ENCODE measurements at places on chromosomes 2 and 18.

GRCh38 chr18:64134044-64134747 lies 14.7 kb downstream of the LINC00305 start:
- DNase-seq: no peak

DNA sequence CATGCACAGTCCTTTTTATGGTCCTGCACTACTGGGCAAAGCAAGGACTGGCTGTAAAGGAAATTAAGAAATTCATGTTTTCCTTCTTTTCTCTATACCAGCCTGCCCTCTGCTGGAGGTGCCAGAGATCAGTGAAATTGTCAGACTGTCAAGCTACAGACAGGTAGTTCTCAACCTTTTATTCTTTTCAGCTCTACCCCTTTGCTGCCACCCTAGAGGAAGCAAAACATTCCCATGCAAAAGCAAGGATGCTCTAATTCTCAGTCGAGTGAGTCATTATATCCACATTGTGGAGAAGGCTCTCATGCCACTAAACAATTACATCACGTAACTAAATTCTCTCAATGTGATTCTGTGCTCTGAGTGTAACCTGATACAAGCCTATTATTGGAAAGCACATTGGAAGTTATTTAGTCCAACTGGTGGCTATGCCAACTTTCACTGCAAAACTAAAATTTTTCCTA lies 25.0 kb upstream of the RAPGEF4 start:
- DNase-seq: no peak

DNA sequence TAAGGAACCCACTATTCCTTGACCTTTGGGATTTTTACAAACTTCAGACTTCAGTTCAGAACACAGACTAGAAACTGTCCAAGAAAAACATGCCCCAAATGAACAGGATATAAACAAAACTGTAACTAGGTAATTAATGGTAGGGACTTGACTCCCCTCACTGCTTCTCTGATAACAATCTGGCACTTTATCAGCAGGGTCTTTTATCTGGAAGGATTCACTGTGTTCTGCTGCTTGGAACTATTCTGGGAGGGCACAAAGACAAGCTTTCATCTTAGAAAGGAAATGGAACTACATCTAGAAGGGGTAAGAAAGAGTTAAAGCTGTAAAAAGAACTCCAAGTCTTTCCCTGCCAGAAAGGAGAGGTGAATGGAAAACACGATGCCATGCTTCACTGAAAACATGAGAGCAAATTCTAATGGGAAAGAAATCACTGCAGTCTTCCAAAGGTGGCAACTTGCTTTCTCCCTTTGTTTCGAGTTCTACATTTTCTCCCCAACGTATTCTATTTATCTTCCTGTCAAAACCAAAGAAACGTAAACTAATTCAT lies 181.2 kb downstream of the THADA start:
- DNase-seq: no peak

DNA sequence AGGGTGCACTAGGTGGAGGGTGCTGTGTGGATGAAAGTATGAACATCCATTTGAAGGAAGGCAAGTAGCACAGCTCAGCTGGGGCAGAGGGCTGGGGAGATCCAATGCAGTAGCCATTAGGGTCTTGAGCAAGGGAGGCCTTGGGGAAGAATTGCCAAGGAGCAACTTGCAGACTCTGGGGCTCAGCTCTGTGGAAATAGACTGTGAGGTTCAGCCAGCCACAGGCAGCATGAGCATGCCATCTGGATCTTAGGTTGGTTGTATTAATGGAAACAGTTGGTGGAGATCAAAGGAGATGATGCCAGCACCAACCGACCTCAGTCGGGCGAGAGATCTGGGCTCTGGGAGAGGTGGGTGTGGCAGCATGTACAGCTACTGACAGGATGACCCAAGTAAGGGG lies 5.6 kb downstream of the ZAP70 start:
- no peak for DNase-seq

DNA sequence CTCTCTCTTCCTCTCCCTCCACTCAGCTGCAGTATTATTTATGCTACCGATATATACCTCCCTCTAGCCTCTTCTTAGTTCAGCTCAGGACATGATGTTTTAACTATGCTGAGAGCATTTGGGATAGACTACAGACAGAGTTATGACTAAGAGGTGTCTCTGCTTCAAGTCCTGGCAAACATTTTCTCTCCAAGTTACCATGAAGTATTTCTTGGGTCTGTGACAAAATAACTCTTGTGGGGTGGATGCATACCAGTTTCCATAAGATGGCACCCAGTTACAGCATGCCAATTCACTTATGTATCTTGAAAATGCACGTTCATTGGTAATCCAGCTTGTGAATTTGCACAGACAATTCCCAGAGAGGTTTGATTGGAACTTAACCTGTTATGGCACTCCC lies 737.6 kb downstream of the SLC4A3 start:
- no peak for DNase-seq

- DNase-seq: no peak
These were observed 29.3 kb upstream of the LBH start for GRCh38 chr2:30201990-30202389.

GRCh38 chr2:150587547-150588505 lies 100.4 kb upstream of the RND3 start:
- DNase-seq: no peak

- no peak for DNase-seq
These were observed 9.5 kb downstream of the NFATC1 start for GRCh38 chr18:79405019-79405780.

GRCh38 chr2:184394642-184395041 lies 203.7 kb upstream of the ZNF804A start:
- no peak for DNase-seq

GRCh38 chr18:23137788-23138216 lies 2.5 kb downstream of the CABLES1 start:
- no peak for DNase-seq

GRCh38 chr2:239778861-239779558 lies 246.1 kb downstream of the NDUFA10 start:
- no peak for DNase-seq

GRCh38 chr2:117553448-117553847 lies 261.0 kb upstream of the DDX18 start:
- no peak for DNase-seq

- no peak for DNase-seq
These were observed 850.8 kb downstream of the LRP1B start for GRCh38 chr2:141280037-141280436.

DNA sequence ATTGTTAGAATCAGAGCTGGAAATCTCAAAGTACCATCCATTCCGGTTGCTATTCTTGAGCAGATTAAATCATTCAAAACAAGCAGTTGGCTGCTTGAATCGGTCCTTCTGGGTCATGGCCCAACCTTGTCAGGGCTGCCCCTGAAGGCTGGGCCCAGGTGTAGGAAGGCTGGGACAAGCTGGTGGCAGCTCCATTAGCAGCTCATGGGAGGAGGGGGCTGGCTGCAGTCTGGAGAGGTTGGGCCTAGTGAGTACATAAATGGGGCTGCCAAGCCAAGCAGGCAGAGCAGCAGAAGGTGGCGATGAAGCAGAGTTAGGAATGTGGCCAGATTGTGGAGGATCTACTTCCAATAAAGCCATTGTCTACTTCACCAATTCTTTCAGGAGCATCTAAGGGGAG lies 81.4 kb downstream of the ADCYAP1 start:
- no peak for DNase-seq

- DNase-seq: no peak
These were observed 96.2 kb downstream of the TANC1 start for GRCh38 chr2:159064446-159065301.

- DNase-seq: no peak
These were observed 166.0 kb upstream of the STK17B start for GRCh38 chr2:196337208-196337953.

DNA sequence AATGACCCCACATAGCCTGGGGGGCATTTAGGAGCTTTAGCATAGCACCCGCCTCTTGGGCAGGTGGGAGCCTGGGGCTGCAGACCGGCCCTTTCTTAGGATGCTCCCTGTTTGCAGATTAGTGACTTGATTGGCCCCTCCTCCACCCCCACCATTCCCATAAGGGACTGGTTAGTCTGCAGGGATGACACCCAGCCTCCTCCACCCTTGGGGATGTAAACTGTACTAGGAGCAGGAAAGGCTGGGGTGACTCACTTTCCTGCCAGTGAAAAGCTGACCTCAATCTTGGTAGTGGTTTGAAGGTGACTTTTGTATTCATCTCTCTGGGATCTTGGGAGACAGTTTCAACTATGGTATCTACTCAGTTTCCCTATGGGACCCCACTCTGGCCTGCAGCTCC lies 24.2 kb downstream of the CTIF start:
- DNase-seq: no peak

DNA sequence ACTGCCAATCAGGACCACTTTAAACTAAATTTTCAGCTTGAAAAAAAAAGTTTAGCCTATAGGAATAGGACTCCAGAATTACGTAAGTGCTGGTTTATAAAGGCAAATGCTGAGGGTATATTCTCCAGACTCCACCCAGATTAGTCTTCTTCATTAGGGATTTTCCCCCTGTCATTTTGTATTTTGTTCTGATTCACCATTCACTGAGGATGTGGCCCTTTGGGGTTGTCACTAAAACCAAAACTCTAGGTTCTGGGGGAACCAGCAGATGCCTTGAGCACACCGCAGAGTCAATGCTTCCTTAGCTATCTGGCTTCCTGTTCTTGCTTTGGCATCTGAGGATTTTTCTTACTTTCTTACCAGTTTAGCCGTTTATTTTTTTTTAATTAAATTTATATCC lies 10.5 kb downstream of the SCYGR4 start:
- DNase-seq: no peak

GRCh38 chr2:47052847-47053246 lies 102.3 kb downstream of the STPG4 start:
- no peak for DNase-seq

DNA sequence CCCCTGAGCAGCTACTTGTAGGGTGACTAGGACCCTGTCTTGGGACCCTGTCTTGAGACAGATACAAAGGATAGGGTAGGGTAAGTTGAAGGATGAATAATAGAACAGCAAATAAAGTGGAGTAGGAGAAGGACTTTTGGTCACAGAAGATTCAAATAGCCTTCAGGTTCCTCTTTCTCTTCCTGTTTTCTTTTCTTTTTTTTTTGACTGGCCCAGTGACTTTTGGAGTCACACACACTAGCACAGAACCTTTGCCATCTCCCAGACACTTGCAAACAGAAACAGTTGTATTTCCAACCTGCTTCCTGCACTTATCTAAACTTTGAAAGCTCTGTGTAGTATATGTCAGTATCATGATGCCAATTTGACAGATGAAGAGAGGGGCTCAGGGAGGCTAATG lies 108.2 kb downstream of the TDRD15 start:
- no peak for DNase-seq

DNA sequence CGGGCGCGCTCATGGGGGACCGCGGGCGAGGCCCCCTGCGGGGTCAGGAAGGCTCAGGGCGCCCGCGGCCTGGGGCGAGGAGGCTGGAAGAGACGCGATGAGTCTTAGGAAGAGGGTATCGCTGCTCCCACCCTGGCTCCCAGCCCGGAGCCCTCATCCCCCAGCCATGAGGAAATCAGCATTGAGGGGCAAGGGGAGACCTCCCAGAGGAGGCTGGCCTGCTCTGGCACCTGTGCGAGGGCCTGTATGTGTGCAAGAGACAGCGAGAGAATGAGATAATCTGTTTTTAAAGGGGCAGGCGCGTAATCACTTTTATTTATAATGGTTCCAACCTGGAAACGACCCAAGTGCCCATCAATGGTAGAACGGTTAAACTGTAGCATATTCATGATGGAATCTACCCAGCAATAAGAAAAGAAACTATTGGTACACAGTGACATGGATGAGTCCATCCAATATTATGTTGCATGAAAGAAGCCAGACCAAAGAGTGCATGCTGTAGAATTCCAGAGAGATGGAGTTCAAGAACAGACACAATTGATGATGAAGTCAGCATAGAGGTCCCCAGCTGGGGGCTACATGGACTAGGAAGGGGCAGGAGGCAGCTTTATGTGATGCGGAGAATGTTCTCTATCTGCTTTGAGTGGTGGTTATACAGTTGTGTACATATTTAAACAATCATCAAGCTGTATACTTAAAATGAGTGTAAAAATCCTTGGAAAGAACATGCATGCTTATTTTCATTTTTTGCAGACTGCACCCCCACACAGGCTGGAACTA lies 14.4 kb downstream of the FBXO41 start:
- DNase-seq: no peak

DNA sequence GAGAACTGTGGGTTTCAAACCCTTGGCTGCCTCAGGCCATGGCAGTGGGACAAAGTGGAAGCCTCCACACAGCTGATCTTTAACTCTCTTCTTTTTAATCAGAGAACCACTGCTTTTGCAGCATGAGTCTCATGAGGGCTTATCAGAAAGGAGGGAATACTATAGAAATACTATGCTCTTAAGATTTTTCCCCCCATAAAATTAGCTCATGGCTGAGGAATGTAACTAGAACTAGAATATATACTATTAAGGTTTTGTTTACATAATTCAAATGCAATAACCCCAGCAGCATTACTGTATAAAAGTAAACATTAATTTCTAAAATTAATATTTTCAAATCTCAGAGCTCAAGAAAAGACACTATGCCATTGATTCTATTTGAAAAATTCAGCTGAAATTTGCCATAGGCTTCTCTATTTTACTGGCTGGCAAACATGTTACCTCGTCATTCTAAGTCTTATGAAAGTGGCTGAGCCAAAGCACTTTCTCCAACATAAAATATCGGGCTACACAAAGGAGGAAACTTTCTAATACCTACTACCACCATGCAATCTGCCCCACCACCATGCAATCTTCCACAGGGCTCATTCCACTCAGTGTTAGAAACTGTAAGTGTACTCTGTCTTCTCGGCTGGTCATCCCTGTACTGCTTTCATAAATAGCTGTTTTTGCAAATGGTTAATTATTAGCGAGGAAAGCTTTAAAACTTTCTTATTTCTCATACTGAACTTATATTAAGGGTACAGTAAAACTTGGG lies 42.5 kb downstream of the WDR35 start:
- DNase-seq: no peak

DNA sequence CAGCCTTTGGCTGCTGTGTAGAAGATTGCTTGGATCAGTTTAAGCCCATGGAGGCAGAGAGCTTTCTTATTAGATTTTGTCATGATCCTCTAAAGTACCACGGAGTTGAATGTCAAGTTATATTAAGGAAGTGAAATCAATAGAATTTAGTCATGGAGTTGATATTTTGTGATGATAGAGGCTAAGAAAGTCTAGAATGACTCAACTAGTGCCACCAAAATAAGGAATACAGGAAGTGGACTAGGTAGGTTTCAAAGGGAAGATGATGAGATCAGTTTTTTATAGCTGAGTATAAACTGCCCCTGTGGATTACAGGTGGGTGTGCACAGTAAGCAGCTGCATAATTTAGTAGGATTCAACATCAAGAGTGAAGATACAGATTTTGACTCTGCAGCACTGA lies 25.2 kb downstream of the FBXO36 start:
- no peak for DNase-seq

DNA sequence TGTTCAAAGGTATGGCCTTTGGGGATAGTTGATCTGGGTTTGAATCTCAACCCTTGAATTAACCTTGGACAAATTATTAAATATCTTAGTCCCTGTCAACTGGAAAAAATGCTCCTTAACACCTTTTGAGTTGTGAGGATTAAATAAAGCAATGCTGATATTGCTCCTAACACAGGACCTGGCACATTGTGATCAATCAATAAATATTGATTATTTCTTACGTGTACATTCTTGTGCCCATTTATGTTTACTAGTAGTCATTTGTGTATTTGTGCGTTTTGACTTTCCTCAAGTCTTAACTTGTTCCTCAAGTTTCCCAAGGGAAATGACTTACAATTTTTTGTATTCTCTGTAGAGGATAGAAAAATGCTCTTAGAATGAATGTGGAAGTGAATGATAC lies 19.6 kb upstream of the FIGN start:
- no peak for DNase-seq

Measured in cortex of kidney (tissue), 1 donor.